ENCODE measurements at places on chromosomes 1 and 21.

- no peak for DNase-seq
These were observed 1.3 kb upstream of the VAMP3 start for GRCh38 chr1:7769673-7770412.

DNA sequence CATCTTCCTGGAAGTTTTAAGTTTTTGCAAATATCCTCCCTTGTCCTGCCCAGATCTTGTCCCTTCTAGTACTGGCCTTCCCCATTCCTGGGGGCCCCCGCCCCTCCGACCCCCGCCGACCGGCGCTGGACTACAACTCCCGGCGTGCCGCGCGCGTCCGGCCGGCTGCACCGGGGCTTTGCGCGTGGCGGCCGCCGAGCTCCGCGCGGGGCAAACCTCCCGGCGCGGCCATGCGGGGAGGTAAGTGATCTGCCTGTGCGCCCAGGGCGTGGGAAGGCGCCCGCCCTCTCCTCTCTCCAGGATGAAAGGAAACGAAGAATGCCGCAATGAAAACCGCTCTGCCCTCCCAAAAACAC, 3.2 kb upstream of the SAMD13 start:
- peak; percentile 4 for DNase-seq

DNA sequence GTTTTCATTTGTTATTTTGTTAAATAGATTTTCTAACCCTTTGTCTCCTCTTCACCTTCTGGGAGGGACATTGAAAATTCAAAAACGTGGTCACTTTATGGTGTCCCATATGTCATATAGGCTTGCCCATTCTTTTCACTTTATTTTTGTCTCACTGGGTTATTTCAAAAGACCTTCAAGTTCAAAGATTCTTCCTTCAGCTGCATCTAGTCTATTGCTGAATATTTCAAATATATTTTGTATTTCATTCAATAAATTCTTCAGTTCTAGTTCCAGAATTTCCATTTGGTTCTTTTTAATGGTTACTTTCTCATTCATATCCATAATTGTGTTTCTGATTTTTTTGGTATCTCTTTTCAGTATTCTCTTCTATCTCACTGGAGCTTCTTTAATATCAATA, 11.6 kb upstream of the KCTD3 start:
- no peak for DNase-seq

DNA sequence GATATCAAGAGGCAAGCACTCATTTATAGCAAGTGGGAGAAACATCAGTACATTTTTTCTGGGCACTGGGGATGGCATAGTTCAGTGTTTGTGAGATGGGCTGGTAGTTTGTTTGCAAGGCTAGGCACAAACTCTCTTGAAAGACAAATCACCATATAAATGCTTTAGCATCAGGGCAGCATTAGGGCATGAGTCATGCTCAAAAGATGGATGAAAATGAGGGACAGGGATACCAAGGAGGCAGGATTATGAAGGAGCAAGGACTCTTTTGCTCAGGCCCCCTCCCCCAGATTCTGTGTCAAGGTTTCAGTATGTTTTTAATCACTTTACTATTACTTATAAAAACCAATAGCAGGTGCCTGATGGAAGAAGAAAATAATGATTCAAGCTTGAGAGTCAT, 43.9 kb upstream of the CAMK1G start:
- no peak for DNase-seq

DNA sequence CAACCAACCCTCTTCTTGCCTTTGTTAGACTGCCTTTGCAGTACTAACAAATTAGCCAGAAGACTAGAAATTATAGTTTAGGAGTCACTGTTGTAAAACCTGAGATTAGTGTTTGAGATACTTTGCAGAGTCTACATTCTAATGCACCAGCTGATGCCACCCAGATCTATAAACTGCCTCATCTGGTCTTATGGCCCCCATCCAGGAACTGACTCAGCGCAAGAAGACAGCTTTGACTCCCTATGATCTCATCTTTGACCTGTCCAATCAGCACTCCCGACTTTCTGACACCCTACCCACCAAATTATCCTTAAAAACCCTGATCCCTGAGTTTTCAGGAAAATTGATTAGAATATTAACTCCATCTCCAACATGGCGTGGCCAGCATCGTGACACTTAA, 334.6 kb downstream of the RGS7 start:
- no peak for DNase-seq

DNA sequence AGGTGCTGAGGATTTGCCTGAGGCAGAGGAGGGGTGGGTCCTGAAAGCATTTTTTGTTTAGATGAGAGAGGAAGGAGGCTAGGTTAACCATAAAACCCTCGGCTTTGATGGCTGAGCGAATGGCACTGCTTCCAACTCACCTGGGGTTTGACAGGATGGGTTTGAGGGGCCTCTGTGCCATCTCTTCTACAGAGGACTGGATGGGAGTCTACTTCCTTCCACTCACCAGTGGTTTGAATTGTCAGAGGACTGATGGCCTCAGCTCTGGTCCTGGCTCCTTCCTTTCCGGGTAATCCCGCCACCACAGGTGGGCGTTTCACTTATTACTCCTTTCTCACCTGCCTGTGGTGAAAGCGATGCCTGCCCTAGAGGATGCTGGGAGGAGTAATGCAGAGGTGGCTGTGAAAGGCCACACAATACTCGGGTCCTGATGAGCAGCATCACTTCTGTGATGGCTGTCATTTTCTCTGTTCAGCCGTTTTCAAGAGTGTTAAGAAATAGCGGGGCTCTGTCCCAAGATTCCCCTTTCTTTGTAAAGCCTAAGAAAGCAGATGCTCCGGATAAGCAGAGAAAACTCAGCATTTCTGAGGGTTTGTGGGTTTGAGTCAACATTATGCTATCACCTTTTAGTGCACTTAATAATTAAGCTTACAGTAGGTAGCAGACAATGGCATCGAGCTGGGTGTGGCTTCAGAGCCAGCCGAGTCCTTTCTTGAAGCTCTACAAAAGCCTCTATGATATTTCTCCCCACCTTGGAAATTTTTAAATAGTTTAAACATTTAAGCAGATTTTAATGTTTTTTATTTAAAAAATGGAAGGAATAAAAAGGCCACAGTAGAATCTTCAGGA, 220.7 kb downstream of the HLX start:
- DNase-seq = no peak

DNA sequence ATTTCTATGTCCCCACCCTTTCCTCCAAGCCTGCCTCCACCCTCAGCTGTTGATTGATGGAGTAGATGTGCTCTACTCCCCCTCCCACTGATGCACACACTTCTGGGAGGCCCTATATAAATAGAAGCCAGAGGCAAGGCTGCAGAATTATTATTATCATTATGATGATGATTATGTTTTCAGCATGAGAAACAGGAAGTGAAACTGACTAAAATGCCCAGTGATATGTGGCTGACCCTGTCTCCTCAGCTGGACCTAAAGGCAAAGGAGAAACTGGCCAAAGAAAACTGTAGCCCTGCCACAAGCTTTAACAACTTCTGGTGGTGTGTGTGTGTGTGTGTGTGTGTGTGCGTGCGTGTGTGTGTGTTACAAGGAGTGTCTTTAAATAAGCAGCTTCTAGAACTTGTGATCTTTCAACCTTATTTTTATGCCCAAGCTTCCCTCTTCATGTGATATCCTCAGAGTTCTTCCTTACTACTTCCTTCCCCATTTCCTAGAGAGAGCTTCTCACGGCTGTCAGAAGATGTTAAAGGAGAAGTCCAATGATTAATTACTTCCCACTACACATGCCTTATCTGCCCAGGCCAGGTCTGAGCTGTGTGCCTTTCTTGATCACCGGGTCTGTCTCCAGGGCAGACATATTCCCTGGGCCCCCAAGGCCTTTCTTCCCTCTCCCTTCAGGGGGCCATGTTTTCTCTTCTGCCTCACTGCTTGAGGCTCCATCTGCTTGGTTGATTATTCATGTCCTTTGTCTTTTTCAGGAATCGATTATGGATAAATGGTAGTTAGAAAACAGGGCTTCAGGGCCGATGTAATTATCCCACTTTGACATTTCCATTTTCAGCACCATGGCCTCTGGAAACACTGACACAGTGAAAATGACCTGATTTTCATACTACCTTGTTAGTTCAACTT, 11.6 kb upstream of the MAPKAPK2 start:
- DNase-seq = no peak

- no peak for DNase-seq
These were observed 27.0 kb downstream of the SIM2 start for GRCh38 chr21:36725793-36726386.

DNA sequence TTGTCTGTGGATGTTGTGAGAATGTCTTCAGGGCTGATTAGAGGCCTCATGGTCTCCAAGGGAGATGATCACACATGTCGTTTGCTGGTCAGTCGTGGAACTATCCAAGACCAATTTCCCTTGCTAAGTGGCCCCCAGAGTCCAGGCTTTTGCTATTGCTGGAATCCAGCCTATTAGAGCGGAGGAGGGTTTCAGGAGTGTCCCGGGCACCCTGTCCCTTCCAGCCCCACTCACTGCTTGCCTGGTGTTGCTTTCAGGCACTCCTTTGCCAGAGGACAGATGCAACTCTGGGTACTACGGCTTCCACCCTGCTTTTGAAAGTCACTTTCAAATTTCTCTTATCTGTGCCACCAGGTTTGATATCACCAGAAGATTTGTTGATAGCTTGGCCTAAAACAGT, 149.1 kb downstream of the NOS1AP start:
- DNase-seq = no peak

DNA sequence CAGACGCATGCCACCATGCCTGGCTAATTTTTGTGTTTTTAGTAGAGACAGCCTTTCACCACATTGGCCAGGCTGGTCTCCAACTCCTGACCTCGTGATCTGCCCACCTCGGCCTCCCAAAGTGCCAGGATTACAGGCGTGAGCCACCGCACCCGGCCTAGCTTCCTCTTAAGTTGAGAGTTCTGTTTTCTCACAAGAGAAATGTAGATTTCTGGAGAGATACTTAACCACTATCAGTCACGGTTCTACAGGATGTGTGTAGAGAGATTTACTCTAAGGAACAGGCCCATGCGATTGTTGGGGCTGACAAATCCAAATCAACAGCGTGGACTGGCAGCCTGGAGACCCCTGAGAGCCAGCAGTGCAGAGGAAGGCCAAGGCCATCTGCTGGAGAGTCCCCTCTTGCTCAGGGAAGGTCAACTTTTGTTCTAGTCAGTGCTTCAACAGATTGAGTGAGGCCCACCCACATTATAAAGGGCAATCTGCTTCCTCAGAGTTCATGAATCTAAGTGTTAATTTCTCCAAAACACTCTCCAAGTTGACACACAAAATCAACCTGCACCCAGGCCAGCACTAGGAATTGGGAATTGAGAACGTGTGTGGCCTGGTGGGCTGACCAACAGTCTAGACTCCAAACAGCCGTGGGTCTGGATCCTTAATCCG, 38.7 kb downstream of the CHAF1B start:
- DNase-seq = no peak

- DNase-seq = no peak
These were observed 4.5 kb upstream of the CRABP2 start for GRCh38 chr1:156709757-156710489.

- DNase-seq = no peak
These were observed 905.7 kb downstream of the PLA2G4A start for GRCh38 chr1:187734427-187734826.

- DNase-seq = no peak
These were observed 1.3 kb downstream of the FGR start for GRCh38 chr1:27633640-27634176.

DNA sequence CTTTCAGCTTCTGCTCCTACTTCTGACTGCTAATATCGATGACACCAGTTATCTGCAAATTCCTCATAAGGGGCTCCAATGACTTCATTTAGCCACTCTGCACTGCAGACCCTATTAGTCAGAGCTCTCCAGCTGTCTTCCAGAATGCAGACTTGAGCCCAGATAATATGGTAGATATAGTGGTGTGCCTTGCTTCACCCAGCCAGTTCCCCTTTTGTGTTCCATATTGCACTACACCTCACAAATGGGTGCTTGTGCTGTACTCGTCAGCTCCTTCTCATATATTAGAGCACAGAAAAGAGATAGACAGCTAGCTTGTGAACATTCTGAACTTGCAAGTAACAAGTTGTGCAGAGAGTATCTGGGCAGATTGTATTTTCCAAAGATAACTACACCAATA, 23.7 kb upstream of the COG2 start:
- DNase-seq = no peak

- no peak for DNase-seq
These were observed 635.1 kb downstream of the PTPRC start for GRCh38 chr1:199273837-199274379.

- no peak for DNase-seq
These were observed 49.8 kb downstream of the LDLRAD2 start for GRCh38 chr1:21861602-21862429.

- no peak for DNase-seq
These were observed 9.3 kb downstream of the RGL1 start for GRCh38 chr1:183814121-183814681.

DNA sequence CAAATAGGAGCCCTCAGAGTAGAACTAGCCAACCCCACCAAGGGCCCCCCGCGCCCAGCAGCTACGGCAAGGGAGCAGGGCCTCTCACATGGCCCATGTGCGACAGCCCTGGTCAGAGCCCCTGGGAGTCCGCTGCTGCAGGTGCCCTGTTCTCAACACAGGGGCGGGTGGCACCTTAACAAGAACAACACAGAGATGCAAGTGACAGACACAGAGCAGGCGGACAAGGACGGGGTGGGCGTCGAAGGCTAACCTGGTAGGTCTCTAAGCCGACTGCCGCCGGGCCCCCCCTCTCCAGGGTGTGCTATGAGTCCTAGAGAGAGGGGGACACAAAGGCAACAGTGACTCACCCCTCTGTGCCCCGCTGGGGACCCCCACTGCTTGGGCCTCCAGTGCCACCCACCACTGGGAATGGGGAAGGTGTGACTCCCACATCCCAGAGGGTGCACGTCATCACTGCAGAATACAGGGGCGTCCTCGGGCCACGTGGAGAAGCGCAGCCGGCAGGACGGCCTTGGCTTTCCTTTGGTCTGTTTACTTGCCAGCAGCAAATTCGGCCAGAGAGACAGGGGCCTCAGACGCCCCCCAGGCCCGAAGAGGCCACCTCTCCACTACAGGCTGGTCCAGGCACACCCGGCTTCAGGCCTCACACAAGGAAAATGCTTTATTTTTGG, 44.8 kb downstream of the PRDM15 start:
- DNase-seq = no peak

DNA sequence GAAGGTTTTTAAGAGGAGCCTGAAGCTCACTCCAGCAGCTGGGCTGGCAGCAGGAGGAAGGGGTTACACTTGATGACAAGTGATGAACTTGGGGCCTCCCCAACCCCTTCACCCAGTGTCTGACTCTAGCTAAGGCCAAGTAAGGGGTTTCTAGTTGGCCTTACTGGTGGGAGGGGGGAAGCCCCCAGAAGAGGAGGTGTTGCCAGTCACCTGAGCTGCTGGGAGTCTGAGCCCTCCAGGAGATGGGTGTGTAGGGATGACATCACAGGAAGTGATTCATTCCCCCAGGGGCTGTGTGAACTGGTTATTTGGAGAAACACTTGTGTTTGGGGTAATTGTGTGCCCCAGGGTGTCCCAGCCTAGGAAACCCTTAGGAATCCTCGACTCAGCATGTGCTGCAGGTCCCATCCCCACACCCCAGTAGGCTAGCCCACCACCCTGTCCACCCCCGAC, 3.1 kb downstream of the PADI1 start:
- DNase-seq = peak; percentile 33

- DNase-seq = no peak
These were observed 647 bp downstream of the DESI2 start for GRCh38 chr1:244653439-244654107.
